Ureter (tissue), 1 donor: ENCODE measurements at places on chromosomes 4 and X. TPM values are rescaled to one million over a fixed set of nuclear protein-coding genes. Genes with fewer than 3 reads are reported as not detected.

GRCh38 chr4:85368240-85368639 is 106.7 kb upstream of the ARHGAP24 start:
- no peak for DNase-seq

GRCh38 chr4:88276952-88277710 is 7.2 kb downstream of the PPM1K start:
- DNase-seq = no peak

DNA sequence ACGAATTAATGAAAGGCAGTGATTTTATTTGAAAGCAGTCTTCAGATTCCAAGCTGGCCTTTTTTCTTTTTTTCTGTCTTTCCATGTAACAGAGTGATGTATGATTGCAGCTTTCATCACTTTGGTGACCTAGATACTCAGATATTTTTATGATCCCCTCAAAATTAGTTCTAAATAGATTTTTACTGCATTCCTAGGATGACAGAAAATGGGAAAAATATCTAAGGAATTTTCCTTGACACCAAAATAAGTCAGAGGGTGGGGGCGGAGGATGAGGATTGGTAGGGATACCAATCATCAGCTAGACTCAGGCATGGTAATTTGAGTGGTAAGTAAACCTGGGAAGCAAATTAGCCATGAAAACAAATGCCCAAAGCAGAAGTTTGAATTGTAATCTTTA is 11.9 kb upstream of the HMGB2 start:
- no peak for DNase-seq

- DNase-seq = no peak
Measured at GRCh38 chrX:78708262-78708661, 39.3 kb upstream of the LPAR4 start.

DNA sequence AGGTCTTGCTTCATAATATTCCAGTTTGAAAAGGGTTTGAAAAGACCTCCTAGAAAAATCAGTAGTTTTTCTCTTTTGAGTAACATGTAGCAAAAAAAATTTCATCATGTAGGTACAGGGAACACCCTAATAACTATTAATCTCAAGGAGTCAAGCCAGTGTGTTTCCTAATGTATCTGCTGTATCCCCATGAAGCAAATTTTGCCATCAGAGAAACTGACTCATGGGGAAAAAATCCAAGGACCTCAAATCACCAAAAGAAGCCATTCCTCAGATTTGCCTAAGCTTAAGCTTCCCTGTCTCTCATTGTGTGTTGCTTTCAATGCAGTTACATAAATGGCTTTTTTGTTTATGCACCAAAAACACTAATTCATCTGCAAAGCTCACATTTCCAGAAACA is 29.7 kb downstream of the F9 start:
- DNase-seq = no peak

DNA sequence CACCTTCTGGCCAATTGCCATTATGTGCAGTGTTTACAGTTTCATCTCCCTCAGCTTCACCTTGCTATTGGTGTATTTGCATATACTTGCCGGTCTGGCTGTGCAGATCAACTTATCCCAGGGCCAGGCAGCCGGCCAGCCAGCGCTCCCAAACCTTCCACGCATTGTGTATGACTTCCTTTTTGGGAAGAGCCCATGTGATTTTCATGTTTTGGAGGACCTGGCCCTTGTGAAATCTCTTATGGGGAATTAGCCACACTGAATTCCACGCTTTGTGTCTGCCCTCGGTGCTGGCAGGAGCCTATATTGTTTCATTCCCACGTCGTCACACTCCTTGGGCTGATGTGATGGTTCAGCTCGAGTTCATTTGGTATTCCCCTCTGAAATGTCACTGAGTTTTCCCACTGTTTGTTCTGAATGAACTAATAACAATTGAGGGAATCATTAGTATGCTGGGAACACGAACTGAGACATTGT is 6.0 kb upstream of the PDLIM3 start:
- DNase-seq = peak; percentile 64

GCNA gene
- 1.6 TPM for total RNA-seq
